ENCODE measurements at places on chromosomes 3 and 15.

DNA sequence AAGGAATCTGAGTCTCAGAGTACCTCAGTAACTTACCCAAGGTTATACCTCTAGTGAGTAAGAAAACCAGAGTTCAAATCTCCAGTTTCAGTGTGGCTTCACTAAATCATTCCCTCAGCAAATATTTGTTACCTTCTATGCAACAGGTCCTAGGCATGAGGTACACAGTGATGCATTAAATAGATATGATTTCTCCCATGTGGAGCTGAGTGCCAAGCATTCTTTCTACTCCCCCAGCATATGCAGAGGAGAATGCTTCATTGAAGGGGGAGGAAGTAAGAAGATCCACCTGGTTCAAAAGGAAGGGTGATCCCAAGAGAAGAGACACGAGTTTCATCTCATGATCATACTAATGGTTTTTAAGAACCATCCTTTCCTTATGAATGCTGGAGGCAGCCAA is 6.8 kb upstream of the MTHFS start:
- DNase-seq, result no peak

DNA sequence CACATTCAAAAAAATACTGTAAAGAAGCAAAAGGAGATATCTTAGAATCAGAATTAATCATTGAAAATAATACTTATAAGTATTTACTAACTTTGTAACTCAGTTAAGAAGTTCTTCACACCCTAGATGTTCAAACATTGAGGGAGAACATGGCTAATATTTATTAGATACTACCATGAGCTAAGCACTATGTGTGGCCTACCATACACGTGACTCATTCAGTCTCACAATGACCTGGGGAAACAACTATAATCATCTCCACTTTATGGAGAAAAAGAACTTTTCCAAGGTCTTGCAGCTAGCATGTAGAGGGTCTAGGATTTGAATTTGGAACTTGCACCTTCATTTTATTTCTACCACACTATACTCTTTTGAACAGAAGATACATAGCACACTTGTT is 361.9 kb upstream of the CFAP20DC start:
- DNase-seq, result no peak

DNA sequence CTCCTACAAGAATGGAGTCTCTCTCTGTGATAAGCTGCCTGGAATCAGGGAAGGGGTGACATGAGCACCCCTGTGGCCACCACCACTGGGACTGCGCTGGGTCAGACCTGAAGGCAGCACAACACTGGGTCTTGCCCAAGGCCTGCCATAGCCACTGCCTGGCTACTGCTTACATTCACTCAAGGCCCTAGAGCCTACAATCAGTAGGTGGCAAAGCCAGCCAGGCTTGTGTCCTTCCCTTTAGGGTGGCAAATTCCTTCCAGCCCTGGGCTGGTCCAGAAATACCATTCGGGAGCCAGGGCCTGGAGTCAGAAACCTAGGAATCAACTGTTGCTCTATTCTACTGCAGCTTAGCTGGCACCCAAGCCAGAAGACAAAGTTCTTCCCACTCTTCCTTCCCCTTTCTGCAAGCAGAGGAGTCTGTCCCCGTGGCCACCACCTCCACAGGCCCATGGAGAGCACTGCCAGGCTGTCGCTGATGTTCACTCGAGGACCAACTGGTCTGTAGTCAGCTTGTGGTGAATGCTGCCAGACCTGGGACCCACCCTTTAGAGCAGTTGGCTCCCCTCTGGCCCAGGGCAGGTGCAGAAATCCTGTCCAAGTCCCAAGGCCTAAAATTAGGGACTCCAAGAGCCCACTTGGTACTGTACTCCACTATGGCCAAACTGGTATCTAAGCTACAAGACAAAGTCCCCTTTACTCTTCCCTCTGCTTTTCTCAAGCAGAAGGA is 307.4 kb downstream of the THSD4 start:
- no peak for DNase-seq

- no peak for DNase-seq
Observed at GRCh38 chr3:37068031-37068430, 74.7 kb downstream of the MLH1 start.

DNA sequence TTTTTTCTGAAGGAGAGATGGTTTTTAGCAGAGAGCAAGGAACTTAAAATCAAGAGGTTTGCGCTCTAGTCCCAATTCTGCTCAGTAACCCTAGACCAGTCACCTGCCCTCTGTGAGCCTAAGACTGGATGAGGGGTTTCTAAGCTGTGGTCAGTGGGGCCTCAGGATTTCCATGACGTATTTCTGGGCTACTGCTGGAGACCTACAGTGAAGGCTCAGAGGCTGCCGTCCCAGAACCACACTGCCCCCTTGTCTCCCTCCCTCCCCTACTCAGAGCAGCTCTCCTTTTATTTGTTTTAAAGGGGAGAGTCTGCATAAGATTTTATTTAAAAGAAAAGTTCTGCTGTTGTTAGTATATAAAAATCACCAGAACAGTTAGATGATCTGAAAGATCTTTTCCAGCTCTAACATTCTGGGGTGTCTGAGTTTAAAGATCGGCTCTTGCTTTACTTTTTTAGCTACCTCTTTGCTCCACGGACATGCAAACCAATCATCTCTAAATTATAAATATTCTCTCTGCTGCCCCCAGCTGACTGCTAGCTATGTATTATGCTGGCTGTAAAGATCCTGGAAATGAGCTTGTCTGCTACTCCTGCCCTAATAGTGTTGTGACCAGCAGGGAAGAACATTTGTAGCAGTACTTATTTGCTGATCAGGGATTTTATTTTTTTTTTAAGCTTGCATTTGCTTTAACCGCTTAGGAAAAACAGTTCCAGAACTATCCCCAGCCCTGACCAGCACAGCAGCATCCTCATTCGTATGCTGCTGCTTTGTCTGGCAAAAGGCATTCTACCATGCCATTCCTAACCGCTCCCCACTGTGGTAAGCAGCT is 28.6 kb upstream of the NDUFB4 start:
- no peak for DNase-seq

GRCh38 chr3:144923046-144923775 is 951.6 kb downstream of the DIPK2A start:
- no peak for DNase-seq

DNA sequence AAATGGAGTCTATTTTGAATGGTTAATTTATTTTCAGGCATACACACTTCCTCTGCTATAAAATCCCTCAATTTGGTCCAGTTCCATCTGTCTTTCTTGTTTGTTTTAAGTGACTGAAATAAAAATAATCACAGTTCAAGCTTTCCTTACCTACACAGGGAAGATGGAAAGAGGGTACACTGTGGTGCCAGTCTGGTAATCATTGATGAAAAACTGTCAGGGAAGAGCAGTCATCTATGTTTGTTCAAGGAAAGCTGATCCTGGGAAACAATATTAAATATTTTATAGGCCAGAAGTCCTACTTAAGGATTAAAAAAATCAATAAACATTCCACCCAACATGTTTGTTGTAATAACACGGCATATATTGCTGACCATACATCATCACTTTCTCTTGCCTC is 115.2 kb upstream of the KCNMB2 start:
- DNase-seq, result no peak

- DNase-seq, result no peak
Observed at GRCh38 chr3:45318689-45319088, 69.7 kb upstream of the LARS2 start.

GRCh38 chr3:146476094-146476740 is 6.9 kb upstream of the PLSCR2 start:
- DNase-seq, result no peak

DNA sequence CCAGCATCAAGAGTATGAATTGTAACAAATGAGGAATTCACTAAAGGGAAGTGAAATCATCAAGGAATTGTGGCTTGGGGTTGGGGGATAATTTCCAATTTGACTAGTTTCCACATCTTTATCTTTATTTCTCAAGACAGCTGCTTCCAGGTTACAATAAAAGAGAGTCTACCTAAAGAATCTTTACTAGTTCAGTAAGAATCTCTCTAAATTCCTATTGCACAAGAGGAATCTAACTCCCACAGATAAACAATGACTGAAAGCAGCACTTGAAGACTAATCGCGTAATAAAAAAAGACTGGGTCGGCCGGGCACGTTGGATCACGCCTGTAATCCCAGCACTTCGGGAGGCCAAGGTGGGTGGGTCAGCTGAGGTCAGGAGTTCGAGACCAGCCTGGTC is 194.4 kb downstream of the KBTBD8 start:
- no peak for DNase-seq

DNA sequence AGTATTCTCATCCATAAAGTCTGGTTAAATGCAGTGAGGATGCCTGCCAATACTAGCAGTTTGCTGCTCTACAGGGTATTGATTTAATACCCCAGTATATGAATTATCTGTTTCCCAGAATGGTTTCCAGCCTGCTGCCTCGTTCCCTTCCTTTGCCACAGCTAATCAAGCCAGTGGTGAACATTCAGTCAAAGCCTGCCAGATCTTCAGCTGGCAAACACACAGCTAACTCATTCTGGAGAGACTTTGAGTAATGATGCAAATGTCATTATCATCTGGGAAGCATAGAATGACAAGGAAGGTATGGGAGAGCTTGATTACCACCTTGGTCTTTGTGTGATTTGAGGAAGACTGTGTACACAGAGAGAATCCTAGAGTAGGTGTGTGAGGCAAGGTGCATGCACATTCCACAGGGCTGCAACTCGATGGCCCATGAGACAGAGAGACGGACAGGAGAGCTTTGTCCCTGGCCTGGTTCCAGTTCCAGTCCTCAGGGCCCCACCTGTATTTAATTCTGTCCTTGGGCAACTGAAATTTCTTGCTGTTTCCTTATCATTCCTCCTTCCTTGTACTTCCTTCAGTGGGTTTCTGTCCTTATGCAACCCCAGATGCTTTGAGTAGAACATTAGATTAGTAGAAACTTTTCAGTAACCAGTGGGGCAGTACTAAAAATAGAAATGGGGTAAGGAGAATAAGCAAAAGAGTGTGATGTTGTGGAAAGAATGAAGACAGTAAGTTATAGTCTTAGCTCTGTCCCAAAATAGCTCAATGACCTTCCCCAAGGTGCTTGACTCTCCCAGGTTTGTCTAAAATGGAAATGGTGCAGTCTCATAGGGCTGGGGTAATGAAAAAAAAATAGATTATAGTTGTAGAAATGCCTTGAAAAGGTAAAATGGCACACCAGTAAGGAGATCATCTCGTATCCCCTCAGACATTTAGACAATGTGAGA is 72.5 kb downstream of the MITF start:
- DNase-seq, result no peak

GRCh38 chr15:86002444-86002843 is 77.2 kb upstream of the AGBL1 start:
- DNase-seq, result no peak

DNA sequence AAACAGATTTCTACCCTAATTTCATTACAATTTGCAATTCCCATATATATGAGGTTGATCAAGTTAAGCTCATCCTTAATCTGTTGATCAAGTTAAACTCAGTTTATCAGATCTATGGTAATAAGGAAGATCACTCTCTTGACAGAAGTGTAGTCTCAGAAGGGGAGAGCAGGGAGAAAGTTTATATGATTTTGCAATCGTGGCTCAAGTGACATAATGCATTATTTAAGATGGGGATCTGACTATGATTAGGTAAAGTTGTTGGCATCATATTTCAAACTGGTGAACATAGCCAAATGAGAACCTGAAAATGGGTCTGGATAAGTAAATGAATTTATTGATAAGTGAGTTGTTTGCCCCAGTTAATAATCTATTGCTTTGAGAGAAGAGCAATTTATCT is 995.3 kb downstream of the OTOL1 start:
- no peak for DNase-seq

GRCh38 chr15:101174152-101174920 is 77.5 kb downstream of the CHSY1 start:
- no peak for DNase-seq

DNA sequence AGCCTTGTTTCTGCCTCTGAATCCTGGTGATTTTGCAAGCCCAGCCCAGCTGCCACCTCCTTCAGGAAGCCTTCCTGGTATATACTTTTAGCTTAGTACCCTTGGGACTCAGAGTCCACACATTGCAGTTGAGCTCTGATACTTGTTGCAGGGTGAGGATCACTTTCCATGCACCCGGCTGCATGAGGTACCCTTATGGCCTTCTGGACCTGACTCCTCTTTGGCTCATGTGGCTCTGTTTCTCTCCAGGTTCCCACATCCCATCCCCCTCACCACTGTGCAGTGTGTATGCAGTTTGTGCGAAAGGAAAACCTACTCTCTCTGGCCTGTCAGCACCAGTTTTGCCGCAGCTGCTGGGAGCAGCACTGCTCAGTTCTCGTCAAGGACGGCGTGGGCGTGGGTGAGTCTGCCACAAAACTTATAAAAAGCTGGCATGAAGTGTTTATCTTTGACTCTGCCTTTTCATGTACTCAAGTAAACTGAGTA is 23.1 kb upstream of the P4HTM start:
- no peak for DNase-seq

DNA sequence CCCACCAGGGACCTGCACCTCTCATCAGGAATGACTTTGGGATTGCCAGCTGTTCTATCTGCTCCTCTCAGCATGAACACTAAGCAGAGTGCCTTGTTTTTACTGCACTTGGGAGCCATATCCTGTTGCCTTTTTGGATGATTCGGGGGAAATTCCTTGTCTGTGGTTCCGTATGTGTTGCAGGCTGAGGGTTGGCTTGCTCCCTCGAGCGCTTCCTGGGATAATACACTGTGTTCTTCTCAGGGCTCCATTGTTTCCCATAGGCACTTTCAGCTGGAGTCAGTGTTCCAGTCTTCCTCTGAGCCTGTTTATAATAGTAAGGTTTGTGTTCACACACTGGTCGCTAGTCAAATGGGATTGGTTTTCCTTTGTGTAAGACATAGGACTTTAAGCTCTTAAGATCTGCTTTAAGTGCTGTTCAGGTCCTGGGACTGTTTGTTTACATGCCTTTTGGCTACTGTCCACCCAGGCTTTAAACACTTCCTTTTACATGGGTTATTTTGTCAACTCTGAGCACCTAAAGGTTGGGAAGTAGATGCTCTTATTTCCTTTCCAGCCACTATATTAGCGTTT is 23.4 kb downstream of the BOC start:
- DNase-seq, result no peak

DNA sequence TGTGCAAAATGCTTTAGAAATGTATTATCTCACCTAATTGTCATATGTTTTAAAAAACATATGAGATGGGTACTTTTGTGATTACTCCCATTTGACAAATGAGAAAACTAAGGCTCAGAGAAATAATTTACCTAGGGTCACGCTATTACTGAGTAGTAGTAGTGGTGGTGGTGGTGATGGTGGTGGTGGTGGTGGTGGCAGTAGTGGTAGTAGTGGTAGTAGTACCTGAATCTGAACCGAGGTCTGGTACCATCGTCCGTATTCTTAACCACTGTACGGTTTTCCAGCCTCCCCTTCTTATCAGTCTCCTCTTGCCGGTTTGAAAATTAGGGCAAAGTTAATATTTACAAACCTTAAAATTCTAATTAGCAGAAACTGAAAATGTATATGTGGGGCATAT is 102.4 kb downstream of the KLHL25 start:
- DNase-seq, result no peak

- DNase-seq, result no peak
Observed at GRCh38 chr3:15266510-15267376, 60.7 kb downstream of the CAPN7 start.

GRCh38 chr3:66208189-66208588 is 12.6 kb upstream of the SLC25A26 start:
- no peak for DNase-seq

All from stimulated activated CD4-positive, alpha-beta T cell treated with anti-CD3 and anti-CD28 coated beads, Interleukin-1b, Interleukin-23, amount 100 ng/mL, for 1 hour (primary cell).